Stimulated activated CD8-positive, alpha-beta memory T cell treated with anti-CD3 and anti-CD28 coated beads, Interleukin-2, amount 100 ng/mL, for 1 hour (primary cell): ENCODE measurements at places on chromosomes 4 and X.

GRCh38 chr4:153643406-153644383, 40.4 kb upstream of the TLR2 start:
- no peak for DNase-seq

GRCh38 chr4:182975806-182976205, 58.6 kb upstream of the DCTD start:
- DNase-seq, result no peak

GRCh38 chr4:87912164-87913004, 63.1 kb upstream of the SPP1 start:
- no peak for DNase-seq

- no peak for DNase-seq
Measured at GRCh38 chrX:142891046-142891445, 134.7 kb upstream of the SPANXN4 start.

GRCh38 chrX:42276982-42277690, 353.8 kb upstream of the CASK start:
- no peak for DNase-seq

DNA sequence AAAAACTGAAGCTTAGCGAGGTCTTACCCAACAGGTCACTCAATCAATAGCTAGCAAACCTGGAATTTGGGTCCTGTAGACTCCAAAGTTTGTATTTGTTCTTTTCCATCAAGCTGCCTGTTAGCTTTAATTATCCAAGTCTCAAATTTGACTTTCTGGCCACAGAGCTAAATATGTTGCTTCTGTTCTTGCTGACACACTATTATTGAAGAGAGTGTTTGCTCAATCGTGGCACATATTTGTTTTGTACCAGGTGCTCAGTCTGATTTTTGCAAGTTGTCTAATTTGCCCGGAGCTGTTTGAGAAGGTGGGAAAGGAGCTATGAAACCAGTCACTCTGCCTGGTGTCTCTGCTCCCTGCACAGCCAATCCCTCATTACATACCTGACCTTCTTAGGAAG, 41.7 kb upstream of the FRMD7 start:
- no peak for DNase-seq

DNA sequence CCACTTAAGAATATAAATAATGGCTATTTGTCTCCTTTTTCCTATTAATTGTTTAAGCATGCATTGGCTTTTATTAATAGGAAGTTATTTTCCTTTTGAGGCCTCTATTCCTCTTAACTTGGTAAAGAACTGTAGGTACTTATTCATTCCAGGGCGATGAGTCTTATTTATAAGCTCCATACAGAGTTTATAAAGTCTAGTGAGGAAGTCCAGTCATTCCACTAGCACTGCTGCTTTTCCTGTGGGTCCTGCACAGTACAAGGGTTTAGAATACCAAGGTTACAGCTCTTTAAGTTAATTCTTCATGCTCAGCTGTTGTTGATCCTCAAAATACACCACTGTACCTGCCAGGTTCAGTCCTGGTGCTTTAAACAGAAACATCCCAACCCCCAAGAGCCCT, 28.5 kb upstream of the WNK3 start:
- no peak for DNase-seq

DNA sequence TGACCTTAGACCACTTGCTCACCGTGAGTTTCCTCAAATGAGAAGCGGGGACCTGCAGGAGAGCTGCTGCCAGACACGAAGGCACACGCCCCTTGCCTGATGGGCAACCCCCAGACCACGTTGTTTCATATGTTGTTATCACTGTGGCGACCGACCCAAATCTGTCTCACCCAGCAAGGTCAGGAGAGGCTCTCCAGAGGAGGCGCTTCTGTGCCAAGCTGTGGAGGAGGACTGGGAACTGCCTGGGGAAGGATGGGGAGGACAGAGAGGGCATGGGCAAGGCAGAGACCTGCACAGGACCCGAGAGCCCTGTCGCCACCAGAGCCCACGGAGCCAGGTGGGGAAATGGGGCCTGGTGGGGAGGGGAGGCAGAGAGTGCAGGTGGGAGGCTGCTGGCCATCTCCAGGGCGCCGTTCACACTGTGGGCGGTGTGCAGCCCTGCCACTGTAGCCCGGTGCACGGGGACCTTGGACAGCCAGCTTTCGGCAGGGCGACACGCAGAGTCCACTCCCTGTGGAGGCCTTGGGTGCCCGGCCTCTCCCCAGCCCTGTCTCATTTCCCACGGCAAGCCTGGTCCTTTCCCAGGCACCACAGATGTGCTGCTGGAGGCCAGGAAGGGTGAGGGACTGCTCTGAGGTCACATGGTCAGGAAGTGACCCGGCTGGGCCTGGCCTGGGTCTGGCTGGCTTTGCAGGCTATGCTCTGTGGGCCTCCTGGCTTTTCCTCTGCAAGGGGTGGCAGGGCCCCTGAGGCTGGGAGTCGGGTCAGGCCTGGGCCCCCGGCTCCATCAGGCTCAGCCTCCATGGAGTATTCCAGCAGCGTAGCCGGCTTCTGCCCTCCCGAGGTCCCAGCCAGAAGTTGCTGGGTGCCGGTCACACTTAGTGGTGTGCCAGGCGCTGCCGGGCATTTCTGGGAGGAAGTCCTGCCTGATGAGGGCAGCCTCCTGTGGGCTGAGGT, 3.2 kb downstream of the HTRA3 start:
- DNase-seq, result no peak

GRCh38 chr4:138259824-138260223, 17.7 kb upstream of the SLC7A11 start:
- no peak for DNase-seq

DNA sequence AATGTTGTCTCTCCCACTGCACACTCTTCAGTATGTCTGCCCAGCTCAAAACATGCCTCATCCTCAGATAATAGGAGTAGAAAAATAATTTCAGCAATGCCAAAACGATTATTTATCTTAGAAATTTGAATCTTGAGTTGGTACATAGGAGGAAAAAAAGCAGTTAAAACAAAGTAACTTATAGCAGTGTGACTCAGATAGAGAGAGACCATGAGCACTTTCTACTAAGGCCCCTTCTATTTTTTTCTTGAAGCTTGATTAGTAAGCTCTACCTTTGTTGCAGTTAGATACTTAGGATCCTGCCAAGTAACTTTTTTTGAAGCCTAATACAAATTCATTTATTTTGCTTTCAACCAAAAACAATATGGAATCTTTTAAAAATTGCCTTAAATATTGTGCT, 212.3 kb downstream of the MAD2L1 start:
- no peak for DNase-seq

DNA sequence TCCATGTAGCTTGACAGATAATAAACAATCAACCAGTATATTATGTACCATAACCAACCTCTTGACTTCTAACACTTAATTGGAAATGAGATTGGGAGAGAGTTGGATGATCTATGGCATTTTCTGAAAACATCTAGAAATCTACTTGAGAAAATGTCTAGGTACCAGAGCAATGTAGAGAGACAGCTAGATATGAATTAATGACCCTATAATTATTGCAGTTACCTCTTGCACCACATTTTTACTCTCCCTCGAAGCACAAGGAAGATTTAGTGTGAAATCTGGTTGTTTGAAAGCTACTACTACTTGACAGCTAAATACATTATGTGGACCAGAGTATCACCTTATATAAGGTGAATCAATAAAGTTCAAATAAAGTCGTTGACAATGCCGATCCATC, 1534.4 kb upstream of the IGFBP7 start:
- no peak for DNase-seq

DNA sequence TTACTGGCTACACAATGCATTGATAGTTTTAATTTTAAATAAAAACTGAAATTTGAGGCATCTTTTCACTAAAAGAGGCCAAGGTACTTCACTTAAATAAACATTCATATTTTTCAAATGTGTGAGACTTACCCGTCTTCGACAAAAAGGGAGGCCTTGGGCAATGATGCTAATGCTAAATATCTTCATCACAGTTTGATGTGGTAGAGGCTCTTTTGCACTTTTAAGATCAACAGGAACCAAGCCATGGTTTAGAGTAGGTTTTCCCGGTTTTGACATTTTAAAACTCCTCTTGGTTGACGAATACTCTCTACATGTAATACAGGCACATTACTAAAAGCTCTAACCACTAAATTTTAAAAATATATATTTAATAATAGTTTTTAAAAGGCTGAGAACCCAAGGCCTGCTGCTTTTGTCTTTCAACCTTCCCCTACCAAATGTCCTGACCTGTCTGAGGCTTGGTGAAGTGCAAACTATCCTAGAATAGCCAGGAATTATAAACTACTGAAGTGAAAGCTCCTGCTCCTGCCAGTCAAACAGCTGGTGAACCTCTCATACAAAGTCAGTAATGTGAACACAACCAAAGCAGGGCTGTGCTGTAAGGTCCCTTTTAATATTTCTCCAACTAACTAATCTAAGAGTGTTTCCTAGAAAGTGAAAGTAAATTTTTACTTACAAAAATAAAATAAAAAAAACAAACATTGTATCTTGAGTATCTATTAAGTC, 153.7 kb downstream of the FBXW7 start:
- DNase-seq, result no peak

DNA sequence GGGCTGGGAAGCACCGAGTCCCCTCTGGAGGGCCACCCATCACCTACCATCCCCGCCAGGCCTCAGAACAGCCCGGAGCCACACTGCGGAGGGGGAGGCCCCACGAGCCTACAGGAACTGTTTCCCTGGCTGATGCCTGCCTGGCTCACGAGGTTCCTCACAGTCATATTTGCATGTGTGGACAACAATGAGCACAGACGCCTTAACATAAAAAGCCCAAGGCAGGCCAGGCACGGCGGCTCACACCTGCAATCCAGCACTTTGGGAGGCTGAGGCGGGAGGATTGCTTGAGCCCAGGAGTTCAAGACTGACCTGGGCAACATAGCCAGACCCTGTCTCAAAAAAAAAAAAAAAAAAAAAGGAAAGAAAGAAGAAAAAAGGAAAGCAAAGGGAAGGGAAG, 125.9 kb downstream of the FAM53A start:
- no peak for DNase-seq

DNA sequence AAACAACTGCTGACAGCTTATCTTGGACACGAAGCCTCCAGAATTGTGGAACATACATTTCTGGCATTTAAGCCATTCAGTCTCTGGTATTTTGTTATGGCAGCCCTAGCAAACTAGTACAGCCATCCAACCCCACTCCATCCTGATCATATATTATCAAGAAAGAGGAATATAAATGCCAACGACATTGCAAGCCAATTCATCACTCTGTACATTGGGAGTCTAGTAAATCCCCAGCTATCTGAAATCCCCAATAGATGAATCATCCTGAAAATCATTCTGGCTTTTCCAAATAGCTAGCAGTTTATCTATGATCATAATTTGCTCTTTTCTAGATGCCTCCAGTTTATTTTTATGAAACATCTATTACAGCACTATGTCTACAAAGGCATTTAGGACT, 41.1 kb downstream of the FRMD7 start:
- no peak for DNase-seq

DNA sequence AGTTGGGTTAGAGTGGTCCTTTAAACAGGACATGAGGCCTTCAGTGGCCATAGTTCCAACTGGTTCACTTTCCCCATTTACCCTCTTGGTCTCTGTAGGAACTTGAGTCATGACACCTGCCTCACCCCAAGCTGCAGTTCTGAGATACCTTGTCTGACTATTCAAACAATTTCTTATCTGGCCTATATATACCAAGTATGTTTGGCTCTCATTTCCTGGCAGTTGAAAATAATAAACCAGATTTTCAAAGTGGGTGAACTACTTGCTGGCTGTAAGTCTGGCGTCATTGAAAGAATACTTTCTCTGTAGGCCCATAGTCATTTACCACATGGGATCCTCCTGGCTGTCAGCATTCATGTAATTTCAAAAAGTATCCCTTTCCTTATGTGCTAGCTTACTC, 228.8 kb downstream of the SHROOM3 start:
- DNase-seq, result no peak

DNA sequence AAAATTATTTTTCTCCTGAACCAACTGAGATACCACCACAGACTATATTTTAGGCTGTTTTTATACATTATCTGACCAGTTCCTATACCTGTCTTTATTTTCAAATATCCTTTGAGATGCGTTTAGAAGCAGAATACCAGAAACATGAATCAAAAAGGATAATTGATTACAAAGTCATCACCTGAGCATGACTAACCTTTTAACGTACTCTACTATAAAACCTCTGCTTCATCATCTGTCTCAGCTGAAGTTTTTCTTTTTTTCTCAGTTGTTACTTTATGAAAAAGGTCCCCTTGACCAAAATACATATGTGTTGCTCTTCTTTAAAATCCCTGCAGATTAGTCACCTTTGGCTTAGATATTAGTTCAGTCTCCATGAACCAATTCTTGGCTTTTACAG, 109.8 kb downstream of the AMMECR1 start:
- DNase-seq, result no peak

GRCh38 chrX:55839485-55839884, 121.9 kb downstream of the RRAGB start:
- DNase-seq, result no peak

DNA sequence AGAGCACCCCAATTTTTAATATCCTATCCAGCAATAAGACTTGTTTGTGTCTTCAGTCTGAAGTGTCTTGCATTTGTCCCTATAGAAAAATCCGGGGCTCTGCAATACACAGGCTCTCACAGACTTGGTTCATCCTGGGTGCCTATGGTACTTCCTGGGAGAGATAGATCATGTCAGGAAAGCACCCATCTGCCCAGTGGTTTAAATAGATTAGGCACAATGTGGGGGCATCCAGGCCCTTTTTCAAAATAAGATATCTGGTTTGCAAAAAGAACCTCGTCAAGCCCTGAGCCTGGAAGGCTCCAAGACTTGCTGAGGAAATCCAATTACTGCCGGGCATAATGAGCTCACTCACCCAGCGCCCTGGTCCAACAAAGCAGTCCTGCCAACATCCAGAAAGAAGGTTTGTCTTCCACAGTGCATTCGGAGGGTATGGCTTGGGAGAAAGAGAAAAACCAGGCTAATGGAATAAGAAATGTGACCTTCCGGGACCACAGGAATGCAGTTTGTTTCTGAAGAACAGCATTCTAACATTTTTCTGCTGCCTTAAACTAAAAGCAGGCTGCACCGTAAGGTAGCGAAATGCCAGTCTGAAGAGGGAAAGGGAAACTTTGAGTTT, 11.6 kb downstream of the JAKMIP1 start:
- no peak for DNase-seq

DNA sequence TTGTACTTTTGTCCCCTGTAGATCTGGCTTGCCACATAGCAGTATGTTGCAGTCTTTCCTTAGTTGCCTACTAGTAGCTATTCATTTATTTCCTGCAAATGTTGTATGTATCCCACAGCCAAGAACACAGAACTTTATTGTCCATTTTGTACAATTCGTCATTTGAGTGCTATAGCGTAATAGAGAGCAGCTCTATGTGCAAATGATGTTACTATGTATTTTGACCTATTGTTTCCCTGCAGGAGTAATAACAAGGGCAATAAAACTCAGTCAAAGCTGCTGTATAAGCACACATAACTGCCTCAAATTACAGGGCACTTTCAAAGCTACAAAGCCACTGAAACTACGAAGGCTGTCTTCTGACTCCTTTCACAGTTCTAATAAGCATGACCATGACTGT, 48.1 kb downstream of the NRK start:
- DNase-seq, result no peak
